CD8-positive, alpha-beta memory T cell (primary cell): ENCODE measurements at places on chromosomes 2 and 18. TPM values are rescaled to one million over a fixed set of nuclear protein-coding genes. Genes with fewer than 3 reads are reported as not detected.

- no peak for DNase-seq
Observed at GRCh38 chr2:204257781-204258180, 287.5 kb upstream of the PARD3B start.

Gene IL1B
- not detected for total RNA-seq

Gene PTPRN
- 0.11 TPM for total RNA-seq

Gene SERPINB2
- total RNA-seq = 1.7 TPM

DNA sequence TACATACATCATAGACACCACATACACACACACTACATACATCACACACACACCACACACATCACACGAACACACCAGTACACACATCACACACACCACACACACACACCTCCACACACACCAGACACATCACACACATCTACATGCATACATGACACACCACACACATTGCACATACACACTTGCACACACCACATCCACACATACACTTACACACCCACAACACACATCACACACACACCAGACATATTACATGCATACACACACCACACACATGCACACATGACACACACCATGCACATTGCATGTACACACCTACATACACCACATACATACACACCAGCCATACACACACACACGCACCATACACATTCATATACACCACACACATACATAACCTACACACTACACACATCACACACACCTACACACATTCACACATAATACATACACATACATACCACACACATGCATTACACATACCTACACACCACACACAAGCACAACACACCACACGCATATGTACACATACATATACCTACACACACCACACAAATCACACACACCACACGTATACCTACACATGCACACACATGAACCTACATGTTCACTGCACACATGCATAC, 156.5 kb downstream of the NDUFA10 start:
- no peak for DNase-seq

GRCh38 chr18:23837591-23837990, 148.3 kb downstream of the LAMA3 start:
- no peak for DNase-seq

DNA sequence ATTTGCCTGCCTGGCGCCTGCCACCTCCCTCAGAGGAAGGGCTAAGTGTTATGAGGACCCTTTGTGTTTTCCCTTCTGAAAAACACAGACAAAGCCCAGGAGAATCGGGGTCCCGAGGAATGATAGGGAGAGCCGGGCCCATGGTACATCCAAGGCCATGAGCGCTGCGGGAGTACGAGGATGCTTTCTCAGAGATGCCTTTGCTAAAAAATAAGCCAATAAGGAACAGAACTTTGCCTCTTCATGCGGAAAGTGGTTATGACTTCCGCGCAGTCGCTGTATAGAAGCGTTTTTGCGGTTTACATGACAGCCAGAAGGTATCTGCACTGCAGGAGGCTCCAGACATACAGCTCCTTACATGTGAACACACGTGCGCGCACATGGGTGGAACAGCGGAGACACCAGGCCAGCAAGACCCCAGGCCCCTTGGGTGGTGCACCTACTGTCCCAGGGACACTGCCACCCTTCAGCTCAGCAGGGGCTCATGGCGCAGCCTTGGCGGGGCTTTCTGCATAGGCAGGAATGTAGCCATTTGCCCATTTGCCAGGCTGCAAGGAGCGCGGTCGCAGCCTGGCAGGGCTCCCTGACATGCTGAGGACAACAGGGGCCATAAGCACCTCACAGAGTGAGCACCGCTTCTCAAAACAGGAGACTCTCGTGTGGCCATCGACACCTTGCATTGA, 252.4 kb upstream of the SALL3 start:
- DNase-seq = no peak

- DNase-seq = no peak
Observed at GRCh38 chr18:77198663-77199062, 51.0 kb upstream of the GALR1 start.

GRCh38 chr2:181642086-181642485, 14.8 kb downstream of the CERKL start:
- DNase-seq = no peak

DNA sequence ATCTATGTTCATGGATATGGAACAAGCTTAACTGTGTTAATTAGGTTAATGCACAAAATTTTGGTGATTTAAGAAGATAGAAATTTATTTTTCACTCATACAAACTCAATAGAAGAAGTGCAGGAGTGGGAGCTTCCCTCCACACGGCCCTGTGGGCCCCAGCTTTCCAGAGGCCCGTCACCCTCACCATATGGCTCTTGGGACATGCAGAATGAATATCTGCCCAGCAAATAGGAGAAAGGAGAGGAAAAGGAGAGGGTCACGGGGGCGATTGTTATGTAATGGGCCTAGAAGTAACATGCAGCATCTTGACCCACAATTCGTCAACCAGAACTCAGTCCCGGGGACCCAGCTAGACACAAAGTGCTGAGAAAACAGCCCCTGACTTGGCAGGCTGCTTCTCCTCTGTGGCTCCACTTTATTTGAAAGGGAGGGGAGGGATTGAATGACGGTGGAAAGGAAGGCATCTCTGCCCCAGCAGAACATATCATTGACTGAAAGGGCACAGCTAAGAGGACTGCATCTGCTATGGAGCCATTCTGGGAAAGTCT, 648.2 kb upstream of the ID2 start:
- DNase-seq = no peak

DNA sequence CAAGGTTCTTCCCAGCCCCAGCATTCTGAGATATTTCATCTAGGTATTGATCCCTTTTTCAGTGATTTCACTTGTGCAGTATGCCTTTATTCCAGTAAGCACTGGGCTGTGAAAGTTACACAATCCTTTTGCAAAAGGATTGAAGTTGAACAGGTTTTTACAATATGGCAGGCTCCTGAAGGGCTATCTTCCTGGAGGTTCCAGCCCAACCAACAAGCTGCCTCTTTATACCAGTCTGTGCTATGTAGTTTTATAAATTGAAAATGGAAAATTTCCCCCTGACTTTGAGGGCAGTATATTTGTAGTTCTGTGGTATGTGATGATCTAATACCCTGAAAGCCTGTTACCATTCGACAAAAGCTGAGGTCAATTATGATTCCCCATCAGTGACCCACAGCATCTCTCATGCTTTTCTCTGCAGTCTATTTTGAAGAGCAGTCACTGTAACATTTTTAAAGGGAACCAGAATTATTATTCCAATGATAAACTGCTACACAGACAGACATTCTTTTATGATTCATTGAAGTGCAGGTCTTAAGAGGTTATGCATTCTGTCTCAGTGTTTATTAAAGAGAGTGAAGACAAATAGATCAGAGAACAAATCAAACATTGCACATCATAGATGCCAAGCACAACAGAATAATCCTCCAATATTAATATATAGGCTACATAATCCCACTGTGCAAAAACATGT, 35.2 kb upstream of the STPG4 start:
- DNase-seq = no peak

- no peak for DNase-seq
Observed at GRCh38 chr2:217412277-217412676, 552.4 kb upstream of the TNP1 start.

DNA sequence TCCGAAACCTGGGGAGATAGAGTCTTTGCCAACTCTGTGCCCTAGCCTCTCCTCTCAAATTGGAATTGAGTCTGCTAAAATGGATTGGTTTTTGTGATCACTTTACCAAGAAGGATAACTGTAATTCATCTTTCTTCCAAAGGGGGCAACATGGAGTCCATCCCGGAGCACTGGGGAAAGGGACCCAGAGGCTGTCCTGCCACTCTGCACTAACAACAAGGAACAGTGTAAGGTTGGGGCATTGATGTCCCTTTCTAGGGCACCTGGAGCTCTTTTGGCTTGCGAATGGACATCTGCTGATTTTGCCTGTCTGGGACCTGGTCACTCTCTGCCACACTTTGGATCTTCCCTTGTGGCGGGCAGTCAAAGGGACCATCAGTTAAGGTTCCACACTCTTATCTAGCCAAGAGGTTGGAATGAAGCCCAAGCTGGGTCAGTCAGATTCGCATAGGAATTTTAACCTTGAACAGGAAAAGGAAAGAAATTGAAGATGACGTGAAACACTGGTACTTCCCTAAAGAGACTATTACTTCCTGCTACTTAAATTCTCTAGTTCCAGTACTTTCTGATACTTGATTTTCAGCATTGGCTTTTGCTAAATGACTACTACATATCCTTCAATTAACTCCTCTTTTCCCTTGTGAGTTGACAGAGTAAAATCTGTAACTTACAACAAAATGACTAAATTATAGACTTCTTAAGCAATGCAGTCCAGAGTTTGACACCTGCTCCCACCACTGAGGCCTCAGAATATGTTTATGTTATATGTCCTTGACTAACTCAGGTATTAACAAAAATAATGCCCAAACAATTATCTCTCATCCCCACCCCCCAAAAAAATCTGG, 64.7 kb upstream of the KLF7 start:
- no peak for DNase-seq

- no peak for DNase-seq
Observed at GRCh38 chr18:32284284-32284683, 94.4 kb downstream of the MEP1B start.

DNA sequence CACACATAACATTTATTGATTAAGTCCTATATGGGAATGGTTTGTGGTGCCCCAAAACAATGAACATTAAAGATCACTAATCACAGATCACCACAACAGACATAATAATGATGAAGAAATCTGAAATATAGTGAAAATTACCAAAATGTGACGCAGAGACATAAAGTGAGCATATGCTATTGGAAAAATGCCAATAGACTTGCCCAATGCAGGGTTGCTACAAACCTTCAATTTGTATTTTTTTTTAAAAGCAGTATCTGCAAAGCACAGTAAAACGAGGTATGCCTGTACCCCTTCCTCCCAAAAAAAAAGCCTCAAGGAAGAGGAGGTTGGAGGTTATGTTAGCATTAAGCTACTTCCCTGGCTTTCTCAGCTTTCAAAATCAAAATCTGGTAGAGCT, 131.1 kb downstream of the RBMS1 start:
- DNase-seq = no peak

DNA sequence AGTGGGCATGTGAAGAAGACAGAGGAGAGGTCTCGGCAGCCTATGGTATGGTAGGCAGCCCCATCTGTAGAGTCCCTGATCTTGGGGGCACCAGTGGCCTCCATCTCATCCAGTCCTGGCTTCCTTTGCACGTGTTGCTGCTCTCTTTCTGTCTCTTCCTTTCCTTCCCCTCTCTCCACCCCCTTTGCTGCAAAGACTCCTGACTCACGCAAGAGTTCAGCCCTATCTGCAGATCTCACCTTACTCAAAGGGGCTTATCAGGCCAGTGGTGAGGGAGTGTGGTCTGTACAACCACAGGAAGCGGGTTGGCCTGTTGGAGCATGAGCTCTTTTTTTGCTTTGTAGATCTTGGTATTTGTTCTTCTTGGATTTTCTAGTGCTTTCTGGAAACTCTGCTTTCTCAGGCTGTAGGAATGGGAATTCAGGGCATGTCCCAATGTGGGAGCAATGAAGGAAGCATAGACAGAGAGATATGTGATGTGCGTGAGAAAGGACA, 14.6 kb upstream of the NT5DC4 start:
- peak; percentile 54 for DNase-seq

Gene MTCL1
- total RNA-seq = 1.1 TPM

DNA sequence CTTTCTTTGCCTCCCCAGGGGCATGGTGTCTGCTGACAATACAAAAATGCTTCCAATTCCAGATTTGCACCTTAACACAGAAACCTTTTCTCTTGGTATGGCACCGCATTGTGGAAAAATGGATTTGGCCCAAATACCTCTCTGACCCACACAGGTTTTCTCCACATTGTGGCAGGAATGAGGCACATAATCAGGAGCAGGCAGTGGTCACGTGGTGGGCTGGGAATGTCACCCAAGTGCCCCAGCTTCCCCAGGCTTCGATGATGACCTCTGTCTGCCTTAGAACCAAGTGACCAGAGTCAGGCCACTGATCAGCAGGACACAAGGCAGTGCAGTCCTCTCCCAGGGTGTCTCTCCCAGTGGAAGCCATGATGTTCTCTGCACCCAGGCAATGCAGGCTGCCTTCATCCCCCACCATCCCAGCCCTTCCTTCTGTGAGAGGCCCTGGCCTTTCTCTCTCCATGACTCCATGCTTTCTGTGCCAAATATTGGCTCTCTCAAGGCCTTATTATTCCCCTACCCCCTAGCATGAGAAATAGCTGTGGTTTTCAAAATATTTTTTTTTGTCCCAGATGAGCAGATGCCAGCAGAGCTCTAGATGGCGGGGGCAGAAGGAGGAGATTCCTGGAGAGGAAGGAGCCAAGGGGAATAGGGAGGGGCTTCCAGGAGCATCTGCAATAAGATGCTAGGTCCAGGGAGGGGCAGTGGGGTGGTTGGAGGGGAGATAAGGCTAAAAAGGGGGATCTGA, 198.9 kb downstream of the ACKR3 start:
- no peak for DNase-seq

Gene CENPA
- 18.2 TPM for total RNA-seq

Gene NEU2
- total RNA-seq = not detected

Gene DNER
- not detected for total RNA-seq

DNA sequence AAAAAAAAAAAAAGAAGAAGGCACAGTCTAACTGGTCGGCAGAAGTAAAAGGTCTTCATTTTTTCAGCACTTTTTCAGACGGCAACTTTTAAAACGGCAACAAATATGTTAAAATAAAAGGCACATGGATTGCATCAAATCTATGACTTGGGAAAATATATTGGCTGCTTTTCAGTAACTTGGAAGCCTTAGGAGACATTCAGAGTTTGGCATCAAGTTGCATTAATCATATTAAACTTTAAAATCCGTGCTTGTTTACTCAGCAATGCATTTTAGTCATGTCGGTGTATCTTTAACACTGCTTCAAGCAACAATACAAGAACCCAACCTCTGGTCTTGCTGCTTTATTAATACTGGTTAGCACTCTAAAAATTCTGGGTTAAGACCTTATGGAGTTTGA, 111.1 kb downstream of the MEP1B start:
- no peak for DNase-seq

Gene CNDP2
- total RNA-seq = 213 TPM

DNA sequence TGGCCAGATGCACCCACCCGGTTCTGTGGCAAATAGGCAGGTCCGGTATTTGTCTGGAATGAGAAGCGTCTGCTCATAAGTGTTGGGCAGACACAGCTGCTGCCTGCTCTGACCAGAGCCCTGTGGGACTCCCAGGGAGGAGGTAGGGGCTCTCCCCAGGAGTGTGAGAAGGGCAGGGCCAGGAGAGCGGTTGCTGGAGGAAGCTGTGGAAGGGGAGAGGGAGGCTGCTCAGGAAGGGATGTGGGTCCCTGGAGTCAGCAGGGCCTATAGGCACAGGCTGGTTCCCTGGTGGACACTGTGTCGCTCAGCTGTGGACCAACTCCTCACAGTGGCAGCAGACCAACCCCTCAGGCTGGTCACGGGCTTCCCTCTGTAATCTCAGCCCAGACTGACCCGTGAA, 109.2 kb downstream of the DYSF start:
- DNase-seq = no peak

Gene FAM110C
- total RNA-seq = 0.44 TPM

Gene TLX2
- 0.60 TPM for total RNA-seq

DNA sequence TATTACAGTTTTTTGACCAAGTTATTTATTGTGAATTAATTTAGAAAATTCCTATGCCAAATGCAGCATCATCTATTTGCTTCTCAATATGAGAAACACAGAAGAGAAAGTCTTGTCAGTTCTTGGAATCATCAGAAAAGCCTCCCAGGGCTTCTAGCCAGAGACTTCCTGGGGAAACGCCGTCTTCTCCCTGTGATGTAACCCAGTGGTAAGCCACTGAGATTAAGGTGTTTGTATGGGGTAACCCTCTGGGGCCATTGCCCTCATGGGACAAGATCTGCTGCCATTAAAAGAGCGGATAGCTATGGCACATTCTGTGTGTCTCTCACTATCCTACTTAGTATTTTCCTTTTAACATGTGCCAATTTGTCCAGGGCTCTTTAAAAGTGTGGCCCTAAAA, 28.0 kb downstream of the ANKRD29 start:
- no peak for DNase-seq
